ENCODE measurements at places on chromosomes 1 and 21.

DNA sequence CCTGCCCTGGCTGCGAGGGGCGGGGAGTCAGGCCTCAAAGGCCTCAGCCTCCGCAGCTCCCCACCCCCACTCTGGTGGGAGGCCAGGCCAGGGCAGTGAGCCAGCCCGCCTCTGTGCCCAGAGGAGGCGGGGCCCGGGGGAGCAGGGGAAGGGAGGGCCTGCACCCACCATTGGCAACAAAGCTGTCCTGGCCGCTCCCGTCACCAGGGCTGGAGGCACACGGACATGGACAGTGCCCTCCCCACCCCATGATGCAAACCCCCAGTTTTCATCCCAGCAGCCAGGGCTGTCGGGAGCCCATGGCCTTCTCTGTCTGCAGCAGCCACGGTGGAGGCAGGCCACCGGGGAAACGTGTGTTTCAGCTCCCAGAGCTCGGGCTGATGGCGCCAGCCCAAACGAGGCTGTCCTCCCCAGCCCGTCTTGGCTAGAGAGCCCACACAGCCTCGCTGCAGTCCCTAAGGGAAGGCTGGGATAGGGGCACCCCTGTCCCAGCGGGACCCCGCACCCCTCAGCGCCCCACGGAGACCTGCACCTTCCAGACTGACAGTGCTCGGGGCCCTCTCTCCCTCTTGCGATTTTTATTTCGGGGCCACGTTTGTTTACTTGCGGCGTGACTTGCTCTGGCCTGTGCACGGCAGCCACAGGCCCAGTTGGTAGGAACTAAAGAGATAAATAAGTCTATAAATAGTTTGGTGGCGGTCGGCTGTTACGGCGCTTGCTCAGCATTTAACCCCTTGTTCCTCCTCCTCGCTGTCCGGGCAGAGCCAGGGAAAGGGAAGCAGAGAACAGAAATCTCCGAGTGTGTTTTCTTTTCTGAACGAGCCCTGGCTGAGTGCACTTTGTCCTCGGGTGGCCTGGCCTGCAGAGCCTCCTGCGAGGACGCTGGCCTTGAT lies 101.8 kb downstream of the PRDM16 start:
- DNase-seq = no peak

GRCh38 chr1:204172404-204173029 lies 6.4 kb upstream of the REN start:
- no peak for DNase-seq

GRCh38 chr21:33931799-33932390 lies 16.3 kb upstream of the ATP5PO start:
- no peak for DNase-seq

GRCh38 chr1:100769906-100770646 lies 50.5 kb downstream of the VCAM1 start:
- DNase-seq = no peak

- DNase-seq = no peak
These were observed 505.2 kb downstream of the PLPP3 start for GRCh38 chr1:56074007-56074651.

DNA sequence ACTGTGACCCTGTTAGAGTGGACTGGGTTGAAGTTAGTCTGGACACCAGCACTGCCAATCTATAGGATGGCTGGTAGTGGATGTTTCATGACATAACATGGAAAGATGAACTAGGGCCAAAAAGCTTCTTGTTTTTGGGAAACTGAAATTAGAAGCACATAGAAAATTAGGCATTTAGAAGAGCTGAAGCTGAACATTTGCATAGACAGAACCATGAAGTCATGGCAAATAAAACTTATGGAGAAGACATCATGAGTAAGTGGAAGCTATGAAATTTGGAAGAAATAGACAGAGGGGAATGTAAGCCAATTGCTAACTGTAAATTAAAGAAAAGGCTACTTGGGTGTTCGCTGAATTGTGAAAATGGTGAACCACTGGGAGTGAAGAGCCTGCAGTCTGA lies 2.7 kb upstream of the S100A11 start:
- no peak for DNase-seq

DNA sequence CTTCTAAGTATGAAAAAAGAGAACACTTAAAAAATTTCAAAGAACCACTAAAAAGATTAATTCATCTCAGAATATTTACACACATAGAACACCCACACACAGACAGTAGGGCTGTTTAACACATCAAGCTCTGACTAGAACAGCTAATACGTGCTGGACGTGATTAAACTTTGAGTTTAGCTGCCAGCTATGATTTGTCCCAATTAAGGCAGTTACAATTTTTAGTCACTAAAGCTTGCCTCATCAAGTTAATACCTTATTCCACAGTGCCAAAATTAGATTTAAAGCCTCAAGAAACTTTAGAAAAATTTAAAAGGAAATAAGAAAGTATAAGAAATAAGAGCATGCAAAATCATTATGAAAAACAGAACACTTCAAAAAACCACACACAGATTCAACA lies 18.9 kb downstream of the SLC16A1 start:
- DNase-seq = no peak

DNA sequence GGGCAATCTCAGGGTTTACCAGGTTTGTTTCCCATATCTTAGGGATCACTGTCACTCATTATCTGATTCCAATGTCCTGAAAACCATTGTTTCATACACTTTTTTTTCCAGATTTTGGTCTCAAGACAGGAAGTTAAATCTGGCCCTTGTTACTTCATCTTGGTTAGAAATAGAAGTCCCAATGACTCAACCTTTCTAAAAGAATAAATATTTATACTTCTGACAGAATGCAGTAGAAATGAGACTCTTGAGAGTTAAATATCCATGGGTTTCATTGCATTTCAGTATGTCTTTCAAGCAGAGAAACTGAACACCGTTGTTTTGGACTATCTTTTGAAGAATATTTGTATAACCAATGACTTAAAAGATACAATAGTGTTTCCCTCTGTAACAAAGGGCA lies 19.8 kb upstream of the VCAM1 start:
- DNase-seq = no peak

GRCh38 chr1:234840843-234841242 lies 230.9 kb upstream of the IRF2BP2 start:
- DNase-seq = no peak

DNA sequence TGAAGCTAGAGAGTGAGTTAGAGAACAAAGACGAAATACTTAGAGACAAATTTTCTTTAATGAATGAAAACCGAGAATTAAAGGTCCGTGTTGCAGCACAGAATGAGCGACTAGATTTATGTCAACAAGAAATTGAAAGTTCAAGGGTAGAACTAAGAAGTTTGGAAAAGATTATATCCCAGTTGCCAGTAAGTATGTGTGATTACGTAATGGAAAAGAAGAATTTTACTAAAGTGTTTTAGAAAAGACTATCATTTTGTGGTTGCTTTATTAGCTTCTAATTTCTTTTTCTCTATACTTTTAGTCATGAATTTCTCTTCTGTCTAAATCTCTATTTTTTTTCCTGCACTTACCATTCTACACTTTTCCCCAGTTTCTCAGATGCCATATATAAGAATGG lies 26.7 kb downstream of the CCDC18 start:
- DNase-seq = no peak

GRCh38 chr1:156295391-156295947 lies at the start of gene GLMP:
Gene GLMP, minus strand, starts transcription at chr1:156295679. Its CDS starts 34 bp downstream, at chr1:156295645.
- no peak for DNase-seq

GRCh38 chr1:35030756-35031446 lies 844 bp downstream of the ZMYM6 start:
- DNase-seq = peak; percentile 6

- DNase-seq = peak; percentile 55
These were observed 87.9 kb downstream of the CDC14A start for GRCh38 chr1:100440075-100440809.

- DNase-seq = no peak
These were observed 33.3 kb downstream of the PTPRC start for GRCh38 chr1:198672124-198672523.

GRCh38 chr21:20999659-21000058 lies 1.4 kb downstream of the NCAM2 start:
- DNase-seq = no peak

DNA sequence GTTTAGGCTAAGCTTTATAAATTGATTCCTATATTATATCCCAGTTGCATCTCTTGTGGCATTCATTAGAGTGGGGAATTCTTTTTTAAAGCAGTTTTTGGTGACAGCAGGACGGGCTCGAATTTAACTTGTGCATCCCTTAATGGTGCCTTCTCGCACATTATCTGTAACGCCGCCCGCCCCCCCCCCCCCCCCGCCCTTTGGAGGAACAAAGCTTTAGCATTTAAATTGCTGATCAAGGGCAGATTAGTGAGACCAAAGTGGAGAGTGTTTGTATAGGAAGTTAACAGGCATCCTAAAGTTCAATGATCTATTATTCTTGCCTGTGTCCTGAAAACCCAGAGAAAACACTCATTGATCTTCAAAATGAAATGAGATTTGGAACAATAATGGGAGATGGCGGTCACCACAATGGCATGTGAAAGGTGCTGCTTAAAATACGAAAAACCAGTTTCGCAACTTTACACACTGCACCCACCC lies 2.2 kb downstream of the LMO4 start:
- DNase-seq = no peak

DNA sequence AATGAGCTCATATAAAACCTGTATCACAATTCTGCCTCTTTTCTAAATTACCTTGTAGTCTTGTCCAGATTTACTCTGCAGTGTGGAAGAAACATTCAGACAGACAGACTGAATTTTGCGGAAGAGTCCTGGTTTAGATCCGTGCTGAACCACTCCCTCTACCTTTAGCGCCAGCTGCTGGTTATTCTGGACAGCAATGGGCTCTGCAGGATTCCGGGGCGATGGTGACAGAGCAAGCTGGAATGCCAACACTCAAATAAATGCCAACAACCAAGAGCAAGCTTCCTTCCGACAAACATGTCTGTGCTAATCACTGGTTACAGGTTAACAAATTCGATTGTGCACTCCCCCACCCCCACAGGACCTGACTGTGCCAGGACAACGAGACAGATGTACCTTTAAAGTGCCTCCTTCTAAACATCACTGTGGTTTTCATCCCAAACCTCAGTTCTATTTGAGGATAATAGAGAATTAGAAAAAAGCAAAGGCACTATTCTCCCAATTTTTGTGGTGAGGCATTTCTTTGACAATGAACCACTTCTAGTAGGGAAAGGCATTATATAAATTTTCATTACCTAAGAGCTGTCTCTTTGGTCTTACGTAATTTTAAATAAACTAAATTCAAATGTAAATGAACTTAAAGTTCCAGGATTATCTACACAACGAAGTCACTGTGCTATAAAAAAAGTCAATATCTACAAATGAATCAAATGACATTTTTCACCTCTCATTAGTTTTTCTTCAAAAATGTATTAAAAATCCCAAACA lies 90.4 kb downstream of the INTS7 start:
- no peak for DNase-seq

DNA sequence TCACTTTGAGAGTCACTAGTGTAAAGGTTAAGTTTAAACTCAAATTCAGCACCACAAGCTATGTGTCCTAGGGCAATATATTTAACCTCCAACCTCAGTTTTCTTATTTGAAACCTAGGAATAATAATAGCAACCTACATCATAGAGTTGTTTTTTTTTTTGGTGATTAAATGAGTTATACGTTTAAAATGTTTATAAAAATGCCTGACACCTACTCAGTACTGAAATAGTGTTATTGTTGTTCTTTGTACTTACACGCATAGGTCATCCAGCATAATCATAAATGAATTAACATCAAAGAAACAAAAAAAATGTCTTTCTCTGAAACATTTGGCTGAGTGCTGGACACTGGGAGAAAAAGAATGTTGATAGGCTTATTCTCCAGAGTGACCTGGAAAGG lies 266.8 kb upstream of the PRMT6 start:
- no peak for DNase-seq

GRCh38 chr1:179251675-179252074 lies 22.2 kb upstream of the ABL2 start:
- DNase-seq = no peak

DNA sequence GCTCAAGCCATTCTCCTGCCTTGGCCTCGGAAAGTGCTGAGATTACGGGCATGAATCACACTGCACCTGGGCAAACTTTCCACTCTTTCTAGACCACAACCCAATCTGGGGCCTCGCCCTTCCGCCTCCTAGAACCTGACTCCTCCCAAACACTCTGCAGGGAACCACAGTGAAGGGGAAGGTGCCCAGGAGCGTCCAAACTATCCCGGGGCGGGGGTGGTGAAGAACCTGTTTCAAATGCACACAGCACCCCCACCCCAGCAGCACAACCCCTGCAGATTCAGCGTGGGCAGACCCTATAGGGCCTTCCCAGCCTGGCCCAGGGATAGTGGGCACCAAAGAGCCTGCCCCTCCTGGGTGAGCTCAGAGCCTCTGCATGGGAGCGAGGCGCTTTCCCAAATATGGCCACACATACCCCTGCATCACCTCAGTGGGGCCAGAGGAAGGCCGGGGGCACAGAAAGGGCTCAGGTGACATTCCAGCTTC lies 86.9 kb downstream of the STUM start:
- DNase-seq = no peak

- DNase-seq = no peak
These were observed 22.8 kb downstream of the KIAA1614 start for GRCh38 chr1:180935326-180936109.

GRCh38 chr1:201582705-201583442 lies 43.9 kb downstream of the NAV1 start:
- no peak for DNase-seq

DNA sequence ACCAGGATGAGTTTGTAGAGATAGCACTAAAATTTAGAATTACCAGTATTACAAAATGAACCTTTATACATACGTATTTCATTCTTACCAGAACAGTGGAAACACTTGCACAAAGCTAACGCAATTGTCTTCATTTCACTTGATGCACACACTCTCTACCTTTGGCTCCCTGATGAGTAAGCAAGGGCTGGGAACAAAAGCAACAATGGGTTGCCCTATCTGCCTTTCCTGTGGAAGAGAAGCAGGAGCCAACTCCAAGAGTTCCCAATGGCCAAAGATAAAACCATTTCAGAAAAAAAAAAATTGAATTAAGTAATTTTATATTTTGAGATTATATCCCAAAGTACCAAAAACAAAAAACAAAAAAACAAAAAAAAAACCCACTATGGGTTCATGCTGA lies 344.1 kb upstream of the GREM2 start:
- no peak for DNase-seq

- no peak for DNase-seq
These were observed 2.8 kb downstream of the PEA15 start for GRCh38 chr1:160207771-160208556.

GRCh38 chr21:42007356-42007940 lies 2.7 kb downstream of the ZBTB21 start:
- no peak for DNase-seq

- no peak for DNase-seq
These were observed 36.4 kb upstream of the ETS2 start for GRCh38 chr21:38769191-38769780.

- no peak for DNase-seq
These were observed 348.7 kb upstream of the NR5A2 start for GRCh38 chr1:199678771-199679170.

GRCh38 chr1:205128050-205128449 lies 6.3 kb upstream of the RBBP5 start:
- DNase-seq = no peak

GRCh38 chr1:93442741-93443140 lies 5.2 kb upstream of the FNBP1L start:
- no peak for DNase-seq

DNA sequence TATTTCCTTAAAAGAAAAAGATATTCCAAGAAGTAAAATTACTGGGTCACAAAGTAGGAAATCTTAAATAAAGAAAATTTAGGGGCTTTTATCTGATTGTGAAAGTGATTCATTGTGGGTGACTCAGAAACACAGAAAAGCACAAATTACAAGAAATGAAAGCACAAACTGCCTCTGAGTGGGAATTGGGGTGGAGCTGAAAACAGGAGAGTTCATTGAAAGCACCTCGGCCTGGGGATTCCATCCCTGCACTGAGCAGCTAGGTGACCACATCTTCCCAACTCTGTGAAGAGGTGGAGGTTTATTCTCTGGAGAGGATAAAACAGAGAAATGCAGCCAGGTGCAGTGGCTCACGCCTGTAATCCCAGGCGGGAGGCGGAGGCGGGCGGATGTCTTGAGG lies 7.4 kb downstream of the GJA4 start:
- DNase-seq = no peak

Data from stimulated activated CD8-positive, alpha-beta memory T cell treated with anti-CD3 and anti-CD28 coated beads, Interleukin-4, amount 100 ng/mL, for 1 hour (primary cell).